ENCODE measurements at places on chromosomes 7 and 10.

GRCh38 chr10:113426181-113426877 is 126.5 kb upstream of the HABP2 start:
- DNase-seq, result no peak

GRCh38 chr10:132575320-132576201 is 38.0 kb downstream of the INPP5A start:
- no peak for DNase-seq

GRCh38 chr7:157515342-157516041 is 178.7 kb downstream of the DNAJB6 start:
- DNase-seq, result no peak

GRCh38 chr10:88039496-88040200 is 176.2 kb downstream of the PTEN start:
- no peak for DNase-seq

GRCh38 chr10:14486777-14487487 is 156.2 kb upstream of the FRMD4A start:
- DNase-seq, result no peak

DNA sequence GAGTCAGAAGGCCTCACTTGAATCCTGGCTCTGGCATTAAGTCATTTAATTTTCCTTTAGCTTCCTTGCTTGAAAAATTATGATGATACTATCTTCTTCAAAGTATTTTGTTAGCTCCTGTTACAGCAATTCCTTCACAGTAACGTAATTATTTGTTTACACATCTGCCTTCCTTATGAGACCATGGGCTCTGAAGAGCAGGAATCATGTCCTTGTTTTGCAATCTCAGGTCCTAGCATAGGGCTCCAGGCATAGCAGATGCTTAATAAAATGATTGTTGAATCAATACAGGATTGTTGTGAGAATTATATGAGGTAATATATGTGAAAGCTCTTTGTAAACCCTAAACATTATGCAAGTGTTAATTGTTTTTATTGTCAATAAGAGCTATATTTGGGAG is 25.5 kb downstream of the KLHDC10 start:
- no peak for DNase-seq

All from activated naive CD4-positive, alpha-beta T cell (primary cell).